Stimulated activated CD4-positive, alpha-beta T cell treated with anti-CD3 and anti-CD28 coated beads, Interleukin-1b, Interleukin-23, amount 100 ng/mL, for 4 hours (primary cell): ENCODE measurements at places on chromosomes 5 and 9.

DNA sequence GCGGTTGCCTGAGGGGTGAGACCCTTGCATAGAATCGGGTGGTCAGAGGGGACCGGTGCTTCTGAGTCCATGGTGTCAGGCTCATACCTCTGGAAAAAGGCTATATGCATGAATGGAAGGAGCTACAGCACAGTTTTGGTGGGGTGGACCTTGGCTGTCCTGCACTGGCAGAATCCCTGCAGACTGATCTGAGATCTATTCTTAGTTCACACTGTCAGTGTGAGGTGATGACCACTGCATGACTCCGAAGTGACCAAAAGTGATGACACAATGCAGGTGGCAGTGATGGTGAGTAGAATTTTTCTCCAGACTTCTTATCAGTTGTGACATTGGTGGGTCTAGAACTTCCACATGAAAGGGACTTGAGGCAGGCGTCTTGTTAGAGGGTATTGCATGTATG is 105.2 kb upstream of the SLC28A3 start:
- DNase-seq, result no peak

GRCh38 chr5:159801303-159801702 is 115.0 kb upstream of the ADRA1B start:
- no peak for DNase-seq

DNA sequence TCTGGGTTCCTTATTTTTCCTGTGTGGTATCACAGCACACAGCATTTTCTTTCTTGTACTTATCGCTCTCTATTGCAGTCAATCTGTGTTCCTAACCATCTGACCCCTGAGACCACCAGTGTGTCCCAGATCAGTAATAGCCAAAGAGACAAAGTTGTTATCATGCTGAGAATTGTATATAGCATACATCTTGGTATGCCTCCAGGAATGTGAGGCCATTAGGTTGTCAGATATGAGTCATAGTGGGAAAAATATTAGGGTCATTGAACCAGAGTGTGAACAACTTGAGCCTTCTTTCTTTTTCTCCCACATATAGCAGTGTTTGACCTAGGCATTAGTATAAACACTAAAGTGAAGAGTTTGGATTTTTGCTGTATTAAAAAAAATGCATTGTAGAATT is 106.3 kb downstream of the NDUFAF2 start:
- DNase-seq, result no peak

DNA sequence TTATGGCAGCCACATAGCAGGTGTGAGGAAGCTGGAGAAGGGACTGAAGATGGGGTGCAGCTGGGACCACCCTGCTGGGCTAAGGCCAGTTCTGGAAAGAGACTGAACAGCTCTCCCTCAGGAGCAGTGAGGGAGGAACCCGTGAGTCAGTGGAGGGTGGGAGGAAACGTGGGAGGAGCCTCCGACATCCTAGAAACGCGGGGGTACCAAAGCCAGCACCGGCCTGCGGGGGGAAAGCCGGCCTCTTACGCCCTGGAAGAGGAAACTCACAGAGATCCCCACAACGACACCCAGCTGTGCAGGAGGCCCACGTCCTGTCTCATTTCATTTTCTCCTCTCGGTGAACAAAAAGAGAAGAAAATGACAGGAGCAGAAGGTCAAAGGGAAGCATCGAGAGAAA is 185.8 kb upstream of the IRX4 start:
- no peak for DNase-seq

GRCh38 chr5:154038261-154038706 is 426 bp downstream of the FAM114A2 start:
- DNase-seq, result no peak

GRCh38 chr9:102700936-102701335 is 294.2 kb upstream of the CYLC2 start:
- DNase-seq, result no peak

GRCh38 chr5:111699976-111700375 is 57.0 kb downstream of the NREP start:
- DNase-seq, result no peak

GRCh38 chr5:89384391-89384790 is 501.4 kb upstream of the MEF2C start:
- no peak for DNase-seq

GRCh38 chr9:104463864-104464263 is 40.2 kb upstream of the OR13F1 start:
- no peak for DNase-seq

- DNase-seq, result no peak
Measured at GRCh38 chr5:117188211-117188610, 613.6 kb upstream of the SEMA6A start.

GRCh38 chr5:105544300-105544699 is 1981.7 kb upstream of the NUDT12 start:
- DNase-seq, result no peak

GRCh38 chr9:104872656-104873488 is 55.1 kb downstream of the ABCA1 start:
- no peak for DNase-seq

- DNase-seq, result no peak
Measured at GRCh38 chr5:87015901-87016300, 251.8 kb upstream of the RASA1 start.

DNA sequence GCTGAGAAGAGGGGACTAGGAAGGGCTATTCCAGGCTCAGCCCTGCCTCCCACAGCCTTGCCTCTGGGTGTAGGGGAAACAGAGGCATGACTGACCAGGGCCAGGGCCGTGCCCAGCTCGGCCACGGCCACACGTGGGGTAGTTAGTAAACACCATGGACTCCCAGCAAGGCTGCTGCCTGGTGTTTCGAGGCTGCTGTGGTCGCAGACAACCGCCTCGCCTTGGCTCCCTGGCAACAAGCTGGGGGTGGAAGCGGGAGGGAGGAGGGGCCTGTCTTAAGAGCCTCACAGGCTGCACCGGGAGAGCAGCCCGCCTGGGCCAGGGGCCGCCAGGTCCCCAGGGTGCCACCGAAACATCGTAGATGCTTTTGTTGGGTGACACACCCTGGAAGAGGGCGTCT is 90.2 kb upstream of the CACNA1B start:
- DNase-seq, result no peak

DNA sequence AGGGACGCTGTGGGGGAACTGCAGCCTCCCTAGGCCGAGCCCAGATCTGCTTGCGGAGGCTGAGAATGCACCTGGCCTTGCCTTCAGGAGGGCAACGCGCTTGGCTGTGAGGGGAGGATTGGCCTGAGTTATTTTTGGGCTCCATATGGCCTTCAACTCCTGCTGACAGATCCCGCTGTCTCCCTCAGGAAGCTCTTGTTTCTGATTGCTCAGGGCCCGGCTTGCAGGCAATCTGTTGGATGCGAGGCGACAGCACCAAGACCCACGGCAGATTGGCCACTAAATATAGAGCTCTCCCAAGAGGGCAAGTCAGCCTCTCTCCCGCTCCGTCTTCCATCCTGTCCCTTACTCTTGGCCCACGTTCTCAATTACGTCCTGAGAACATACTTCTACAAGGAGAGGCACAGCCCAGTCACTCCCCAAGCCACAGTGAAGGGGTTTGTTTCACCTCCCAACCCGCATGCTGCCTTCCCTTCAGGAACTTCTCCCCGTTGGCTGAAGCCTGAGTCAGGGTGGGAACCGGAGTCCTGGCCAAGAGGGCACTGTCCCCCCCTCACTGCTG is 53.6 kb downstream of the RASGEF1C start:
- no peak for DNase-seq

DNA sequence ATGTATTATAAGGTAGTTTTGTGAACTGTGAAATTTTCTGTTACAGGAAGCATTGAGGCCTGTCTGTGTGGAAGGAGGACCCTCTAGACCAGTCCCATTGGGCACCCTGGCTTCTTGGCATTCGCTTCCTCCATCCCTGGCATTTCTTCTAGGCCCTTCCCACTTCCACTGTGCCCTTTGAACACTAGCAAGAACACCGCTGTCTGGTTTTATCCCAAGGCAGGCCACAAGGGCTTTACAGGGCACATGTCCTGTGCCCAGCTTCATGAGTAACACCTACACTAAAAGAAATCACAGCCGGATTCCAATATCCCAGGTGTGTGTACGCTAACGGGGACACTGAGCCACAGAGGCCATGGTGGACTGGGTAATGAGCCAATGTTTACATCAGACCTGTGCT is 99.8 kb downstream of the ADRB2 start:
- no peak for DNase-seq

DNA sequence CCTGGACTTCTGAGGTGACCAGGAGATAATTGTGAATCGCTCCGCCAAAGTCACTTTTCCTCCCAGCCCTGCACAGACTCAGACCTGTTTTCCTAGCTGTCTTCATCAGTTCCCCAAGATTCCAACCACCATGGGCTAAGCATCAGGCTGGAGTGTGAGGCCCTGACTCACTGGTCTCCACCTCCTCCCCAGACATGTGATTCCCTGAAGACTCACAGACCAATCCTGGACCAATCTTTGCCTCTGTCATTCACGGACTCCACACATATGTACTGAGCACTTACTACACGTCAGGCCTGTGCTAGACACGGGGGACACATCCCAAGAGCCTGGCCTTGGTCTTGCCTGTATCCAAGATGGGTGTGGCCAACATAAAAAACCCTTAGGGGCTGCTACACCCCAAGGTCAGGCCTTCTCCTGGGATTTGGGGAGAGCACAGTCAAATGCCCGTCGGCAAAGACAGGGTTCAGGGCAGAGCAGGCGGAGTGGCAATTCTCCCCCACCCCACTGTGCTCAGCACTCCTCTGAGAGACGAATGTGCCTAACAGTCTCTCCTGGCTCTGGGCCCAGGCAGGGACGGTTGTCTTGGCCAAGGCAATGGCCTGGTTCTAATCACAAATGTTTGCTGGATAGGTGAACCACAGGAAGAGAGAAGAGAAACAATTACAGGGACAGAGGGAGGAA is 11.9 kb downstream of the EEIG1 start:
- DNase-seq, result no peak

GRCh38 chr9:99294850-99295461 is 72.9 kb downstream of the SEC61B start:
- no peak for DNase-seq

- DNase-seq, result no peak
Measured at GRCh38 chr9:95640336-95640735, 123.6 kb upstream of the PTCH1 start.

- no peak for DNase-seq
Measured at GRCh38 chr9:136849960-136850865, 1.0 kb downstream of the PHPT1 start.

DNA sequence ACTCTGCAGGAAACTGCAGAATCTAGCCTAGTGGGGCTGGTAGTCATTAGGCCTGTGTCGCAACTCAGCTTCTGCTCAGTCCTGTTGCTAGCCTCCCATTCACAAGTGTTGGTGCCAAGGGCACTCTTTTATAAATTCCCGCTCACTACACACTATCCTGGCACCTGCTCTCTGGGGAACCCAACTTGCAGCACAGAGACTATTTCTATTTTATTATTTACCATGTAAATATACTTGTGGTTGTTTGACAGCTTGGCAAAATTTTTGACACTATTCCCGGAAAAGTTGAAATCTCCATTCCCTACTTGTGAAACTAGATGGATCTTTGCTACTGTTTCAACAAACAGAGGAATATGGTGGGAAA is 20.4 kb upstream of the SMC2 start:
- no peak for DNase-seq

DNA sequence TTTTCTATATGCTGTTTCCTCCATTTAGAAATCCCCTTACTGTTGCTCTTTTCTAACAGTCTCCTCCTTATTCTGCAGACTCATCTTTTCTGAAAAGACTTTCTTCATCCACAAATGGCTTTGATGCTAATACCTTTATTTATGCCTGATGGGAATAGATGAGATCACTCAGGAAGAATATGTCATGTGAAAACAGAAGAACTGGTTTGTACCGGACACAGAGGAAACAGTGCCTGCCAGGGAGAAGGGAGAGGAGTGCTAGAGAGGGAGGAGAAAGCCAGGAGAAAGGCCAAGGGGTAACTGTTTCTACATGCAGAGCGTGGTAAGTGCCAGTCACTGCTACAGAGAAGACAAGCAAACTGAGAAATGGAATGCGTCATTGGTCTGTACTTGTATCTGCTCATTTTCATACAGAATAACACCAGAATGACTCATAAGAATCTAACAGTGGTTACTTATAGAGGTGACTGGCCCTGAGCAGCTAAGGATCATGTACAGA is 45.9 kb upstream of the PJA2 start:
- DNase-seq, result no peak

DNA sequence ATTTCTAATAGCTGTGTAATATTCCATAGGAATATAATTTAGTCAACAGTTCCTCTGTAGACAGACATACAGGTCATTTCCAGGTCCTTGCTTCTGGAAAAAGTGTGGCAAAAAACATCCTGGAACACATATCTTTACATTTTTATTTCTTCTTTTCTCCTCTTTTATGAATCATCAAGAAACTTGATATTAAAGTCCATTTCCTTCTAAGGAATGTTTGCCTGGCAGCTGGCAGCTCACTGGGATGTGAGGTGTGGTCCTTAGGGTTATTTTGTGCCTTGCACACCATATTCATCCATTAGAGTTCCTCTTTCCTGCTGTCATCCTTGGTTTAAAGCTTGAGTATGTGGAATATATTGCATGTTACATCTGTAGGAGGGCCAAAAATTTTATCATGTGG is 122.0 kb downstream of the GALNT10 start:
- no peak for DNase-seq

DNA sequence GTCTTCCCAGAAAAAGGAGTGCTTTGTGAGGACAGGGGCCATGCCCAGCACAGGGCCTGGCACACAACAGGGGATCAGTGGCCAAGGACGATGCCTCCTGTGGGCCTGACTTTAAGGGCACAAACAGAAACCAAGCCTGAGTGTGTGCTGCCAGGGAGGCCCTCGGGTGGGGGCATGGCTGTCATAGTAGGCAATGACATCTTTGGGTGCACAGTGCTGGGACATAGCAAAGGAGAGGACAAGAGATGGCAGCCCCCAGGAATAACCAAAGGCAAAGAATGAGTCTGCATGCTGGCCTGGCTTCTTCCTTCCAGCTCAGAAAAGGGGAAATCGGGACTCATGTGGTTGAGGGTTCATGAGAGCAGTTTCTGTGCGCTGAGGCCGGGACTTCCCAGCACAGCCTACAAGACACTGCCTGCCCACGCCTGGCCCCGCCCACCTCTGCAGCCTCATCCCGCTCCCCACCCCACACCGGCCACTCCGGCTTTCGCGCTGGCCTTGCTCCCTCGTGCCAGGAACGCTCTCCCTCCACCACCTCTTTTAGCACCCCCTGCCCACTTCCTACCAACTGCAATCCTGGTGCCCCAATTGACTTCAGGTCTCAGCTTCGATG is 13.8 kb upstream of the LHX2 start:
- no peak for DNase-seq

DNA sequence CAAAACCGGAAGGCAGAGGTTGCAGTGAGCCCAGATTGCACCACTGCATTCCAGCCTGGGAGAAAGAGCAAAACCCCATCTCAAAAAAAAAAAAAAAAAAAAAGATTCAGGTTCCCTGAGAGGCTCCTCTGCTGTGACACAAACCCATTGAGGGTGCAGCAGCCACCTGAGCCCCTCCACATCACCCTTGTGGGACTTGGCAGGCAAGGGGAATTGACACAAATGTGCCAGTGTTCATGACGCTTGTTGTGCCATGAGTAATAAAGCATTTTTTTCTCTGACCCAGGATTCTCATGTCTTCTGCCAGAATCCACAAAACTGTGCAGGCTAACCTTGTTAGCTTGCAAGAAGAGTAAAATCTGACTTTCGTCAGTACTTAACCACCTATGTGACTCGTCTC is 149.6 kb downstream of the TTC39B start:
- no peak for DNase-seq
